NCI-H1694 treated with DMSO at 0.1 percent for 48 hours (cell line): ENCODE measurements at places on chromosomes 5 and 9.
A peak's percentile ranks its signal among the peaks of the same experiment; 100 is the strongest.

DNA sequence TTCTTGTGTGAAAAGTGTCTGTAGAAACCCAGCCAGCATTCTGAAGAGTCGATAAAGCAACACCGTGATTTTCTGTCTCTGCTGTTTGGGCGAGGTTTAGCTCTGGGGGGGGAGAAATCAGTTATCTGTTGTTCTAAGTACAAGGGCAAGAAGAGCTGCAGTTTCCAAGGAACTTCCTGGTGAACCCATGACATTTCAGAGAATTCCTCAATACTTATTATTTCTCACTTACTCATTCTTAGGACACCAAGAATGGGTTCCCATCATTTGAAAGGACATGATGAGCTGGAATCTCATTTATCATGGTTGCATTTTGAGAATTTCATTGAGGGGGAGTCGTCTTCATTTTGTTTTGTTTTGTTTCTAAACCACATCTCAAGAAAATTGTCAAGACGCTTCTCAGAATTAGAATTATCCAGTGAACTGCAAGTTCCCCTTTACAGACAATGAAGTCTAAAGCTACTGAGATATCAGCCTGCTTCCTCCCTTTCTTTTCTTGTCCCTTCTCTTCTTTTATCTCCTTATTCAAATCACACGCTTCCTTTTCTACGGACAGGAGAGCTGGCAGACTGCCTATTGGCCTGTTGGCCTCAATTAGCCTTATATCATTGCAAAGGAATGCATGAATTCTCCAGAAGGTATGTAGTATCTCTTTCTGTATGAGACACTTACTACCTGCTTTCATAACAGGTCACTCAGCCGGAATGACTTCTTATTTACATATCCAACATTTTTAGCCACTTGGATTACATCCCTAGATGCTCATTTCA is 53.7 kb downstream of the ZNF462 start:
- no peak for DNase-seq

DNA sequence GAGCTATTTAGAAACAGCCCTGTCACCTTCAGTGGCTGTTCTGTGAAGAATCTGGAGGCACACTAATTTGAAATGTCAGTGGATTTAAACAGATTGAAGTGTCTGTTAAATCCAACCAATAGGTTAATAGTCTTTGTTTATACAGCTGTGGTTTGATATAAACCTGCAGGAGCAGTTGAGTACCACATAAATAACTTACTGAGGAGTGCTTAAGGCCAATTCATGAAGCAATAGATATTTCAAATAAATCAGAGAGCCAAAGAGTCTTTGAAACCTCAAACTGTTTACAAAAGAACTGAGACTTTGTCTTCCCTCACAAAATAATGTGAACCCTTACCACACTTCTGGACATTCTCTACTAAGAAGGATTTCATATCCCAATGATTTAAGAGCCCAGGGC is 111.9 kb downstream of the FEM1C start:
- DNase-seq: no peak

GRCh38 chr9:104977168-104977567 is 49.2 kb upstream of the ABCA1 start:
- no peak for DNase-seq

GRCh38 chr5:107565791-107566767 is 104.7 kb downstream of the EFNA5 start:
- no peak for DNase-seq

DNA sequence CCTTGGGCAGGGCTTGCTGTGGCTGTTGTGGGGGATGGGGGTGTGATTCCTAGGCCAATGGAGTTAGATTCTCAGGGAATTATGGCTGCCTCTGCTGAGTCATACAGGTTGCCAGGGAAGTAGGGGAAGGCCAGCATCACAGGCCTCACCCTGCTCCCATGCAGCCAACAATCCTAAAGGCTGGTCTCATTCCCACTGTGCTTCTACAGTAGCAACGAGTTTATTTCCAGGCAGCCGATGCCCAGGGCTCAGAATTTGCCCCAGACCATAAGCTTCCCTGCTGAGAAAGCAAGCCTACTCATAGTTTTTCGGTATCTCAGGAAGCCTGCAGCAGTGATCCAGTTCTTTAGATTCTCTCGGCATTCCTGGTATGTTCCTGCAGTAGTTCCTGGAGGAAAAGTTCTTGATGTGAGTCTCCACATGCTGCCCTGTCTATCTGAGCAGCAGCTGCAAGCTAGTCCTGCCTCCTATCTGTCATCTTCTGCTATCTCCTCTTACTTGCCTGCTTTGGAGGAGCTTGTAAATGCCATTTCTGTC is 59.3 kb upstream of the SELENOP start:
- no peak for DNase-seq

GRCh38 chr5:71740015-71740753 is 21.1 kb downstream of the CARTPT start:
- no peak for DNase-seq

DNA sequence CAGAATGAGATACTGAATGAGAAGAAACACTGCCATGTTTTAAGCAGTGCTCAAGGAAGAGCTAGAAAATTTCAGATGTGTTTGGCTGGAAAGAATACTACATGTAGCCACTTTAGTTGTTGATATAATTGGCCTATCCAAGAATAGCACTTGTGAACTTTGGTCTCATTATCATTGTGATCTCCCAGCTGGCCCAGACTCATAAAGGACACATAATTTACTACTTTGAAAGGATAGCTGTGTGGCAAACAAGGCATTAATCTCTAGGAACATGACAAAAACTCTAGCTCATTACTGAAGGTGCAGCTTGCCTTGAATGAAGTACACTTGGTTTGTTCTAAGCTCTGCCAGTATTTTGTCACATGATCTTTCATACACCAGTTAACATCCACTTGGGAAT is 356.3 kb downstream of the CSNK1G3 start:
- no peak for DNase-seq

DNA sequence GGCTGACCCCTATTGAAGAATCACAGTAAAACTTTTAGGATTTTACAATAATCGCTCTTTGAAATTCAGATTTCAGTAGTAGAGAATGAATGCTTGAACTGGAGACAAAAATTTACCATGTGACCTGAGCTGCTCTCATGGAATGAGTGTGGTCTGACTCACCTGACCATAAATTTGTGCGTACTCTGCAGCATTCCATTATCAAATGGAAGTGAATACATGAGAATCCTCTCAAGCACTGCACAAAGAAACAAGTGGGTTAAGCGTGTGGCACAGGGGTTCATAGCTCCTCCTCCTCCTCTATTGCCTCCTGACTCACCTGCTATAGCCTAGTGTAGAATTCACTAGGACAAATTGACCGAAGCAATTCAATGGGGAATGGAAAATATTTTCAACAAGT is 269.8 kb upstream of the CDH9 start:
- DNase-seq: no peak

DNA sequence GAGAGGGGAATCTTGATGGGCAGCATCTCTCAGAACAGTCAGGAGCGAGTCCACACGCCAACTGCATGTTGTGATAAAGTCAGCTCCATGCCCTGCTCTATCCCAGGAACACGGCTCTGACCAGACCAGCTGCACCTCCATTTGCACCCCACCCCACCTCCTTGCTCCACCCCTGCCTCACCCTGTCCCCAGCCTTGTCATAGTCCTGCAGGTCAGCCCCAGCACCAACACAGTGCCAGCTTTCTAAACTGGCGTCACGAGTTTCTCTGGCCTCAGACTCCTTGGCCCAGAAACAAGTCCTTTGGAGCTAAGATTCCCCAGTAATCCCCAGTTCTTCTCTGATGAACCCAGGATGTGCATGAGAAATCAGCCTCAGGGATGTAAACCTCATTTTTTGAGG is 23.5 kb downstream of the GGTA1 start:
- DNase-seq: no peak

GRCh38 chr5:37975531-37975930 is 135.7 kb upstream of the GDNF start:
- DNase-seq: no peak

GRCh38 chr5:140393738-140394137 is 7.9 kb upstream of the ANKHD1 start:
- DNase-seq: no peak

GRCh38 chr9:127941062-127941960 is 3.7 kb upstream of the DPM2 start:
- no peak for DNase-seq

DNA sequence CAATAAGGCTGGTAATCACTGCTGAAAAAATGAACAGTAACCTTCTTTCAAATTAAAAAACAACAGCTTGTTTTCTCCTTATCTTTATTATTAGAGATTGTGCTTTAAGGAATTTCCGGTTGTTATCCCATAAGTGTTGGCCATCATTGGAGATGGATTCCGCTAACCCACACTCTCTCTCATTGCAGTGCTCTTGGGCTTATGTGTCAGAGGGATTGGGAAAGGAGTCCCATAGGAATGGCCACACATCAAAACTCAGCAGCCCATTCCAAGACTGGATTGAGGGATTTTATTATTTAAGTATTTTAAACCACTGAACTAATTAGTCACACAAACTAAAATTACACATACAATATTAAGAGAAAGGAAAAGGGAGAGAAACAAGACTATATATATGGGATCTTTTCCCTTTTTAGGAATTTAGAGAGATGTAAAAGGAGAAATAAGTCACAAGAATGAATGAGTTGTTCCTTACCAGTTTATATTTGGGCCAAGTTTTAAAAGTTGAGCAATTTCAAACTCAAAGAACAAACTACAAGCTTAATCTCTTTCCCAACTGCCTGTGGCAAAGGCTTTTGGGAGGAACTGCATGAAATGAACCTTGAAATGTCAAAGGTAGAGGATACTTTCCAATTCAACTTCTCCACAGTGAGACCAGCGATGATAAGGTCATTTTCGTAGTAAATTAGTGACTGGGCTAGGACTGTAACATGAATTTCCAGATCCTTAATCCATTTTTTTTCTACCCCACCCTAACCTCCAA is 2.4 kb downstream of the SPINK6 start:
- no peak for DNase-seq

- DNase-seq: no peak
Observed at GRCh38 chr5:31008231-31008630, 185.3 kb upstream of the CDH6 start.

- no peak for DNase-seq
Observed at GRCh38 chr5:87260604-87261192, 7.0 kb upstream of the RASA1 start.

- DNase-seq: no peak
Observed at GRCh38 chr5:97454015-97454414, 271.0 kb upstream of the RIOK2 start.

DNA sequence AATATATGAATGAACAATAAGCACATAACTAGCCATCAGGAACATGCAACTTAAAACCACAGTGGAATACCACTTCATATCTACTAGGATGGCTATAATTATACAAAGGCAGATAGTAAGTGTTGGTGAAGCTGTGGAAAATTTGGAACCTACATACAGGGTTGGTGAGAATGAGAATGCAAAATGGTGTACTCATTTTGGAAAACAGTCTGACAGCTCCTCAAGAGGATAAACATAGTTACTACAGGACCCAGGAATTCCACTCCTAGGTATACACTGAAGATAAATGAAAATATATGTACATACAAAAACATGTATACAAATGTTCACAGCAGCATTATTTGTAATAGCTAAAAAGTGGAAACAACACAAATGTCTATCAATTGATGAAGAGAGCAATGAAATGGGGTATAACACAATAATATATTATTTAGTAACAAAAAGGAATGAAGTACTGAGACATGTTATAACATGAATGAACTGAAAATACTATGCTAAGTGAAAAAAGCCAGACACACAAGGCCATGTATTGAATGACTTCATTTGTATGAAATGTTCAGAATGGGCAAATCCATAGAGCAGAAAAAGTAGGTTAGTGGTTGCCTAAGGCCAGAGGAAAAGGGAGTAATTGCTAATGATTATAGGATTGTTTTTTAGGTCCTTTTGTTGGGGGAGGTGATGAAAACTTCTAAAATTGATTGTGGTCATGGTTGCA is 31.2 kb upstream of the CDK5RAP2 start:
- peak; percentile 1 for DNase-seq

GRCh38 chr5:17413691-17414090 is 84.3 kb upstream of the TAF11L2 start:
- no peak for DNase-seq

DNA sequence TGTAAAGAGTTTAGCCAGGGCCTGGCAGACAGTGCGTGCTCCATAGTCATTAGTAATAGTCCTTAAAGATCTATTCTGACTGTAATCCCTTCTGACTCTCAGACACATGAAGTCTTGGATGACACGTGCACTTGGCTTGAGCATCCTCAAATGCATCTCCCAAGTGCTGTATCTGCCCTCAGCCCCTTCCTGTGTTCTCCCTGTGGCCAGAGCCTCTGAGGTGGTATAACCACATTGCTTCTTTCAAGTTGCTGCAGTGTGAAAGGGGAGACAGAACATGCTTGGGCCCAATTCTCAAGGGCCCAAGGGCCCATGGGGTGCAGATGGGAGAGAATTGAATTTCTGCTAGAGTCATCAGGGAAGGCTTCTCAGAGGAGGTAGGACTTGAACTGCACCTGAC is 30.1 kb upstream of the HAND1 start:
- no peak for DNase-seq

DNA sequence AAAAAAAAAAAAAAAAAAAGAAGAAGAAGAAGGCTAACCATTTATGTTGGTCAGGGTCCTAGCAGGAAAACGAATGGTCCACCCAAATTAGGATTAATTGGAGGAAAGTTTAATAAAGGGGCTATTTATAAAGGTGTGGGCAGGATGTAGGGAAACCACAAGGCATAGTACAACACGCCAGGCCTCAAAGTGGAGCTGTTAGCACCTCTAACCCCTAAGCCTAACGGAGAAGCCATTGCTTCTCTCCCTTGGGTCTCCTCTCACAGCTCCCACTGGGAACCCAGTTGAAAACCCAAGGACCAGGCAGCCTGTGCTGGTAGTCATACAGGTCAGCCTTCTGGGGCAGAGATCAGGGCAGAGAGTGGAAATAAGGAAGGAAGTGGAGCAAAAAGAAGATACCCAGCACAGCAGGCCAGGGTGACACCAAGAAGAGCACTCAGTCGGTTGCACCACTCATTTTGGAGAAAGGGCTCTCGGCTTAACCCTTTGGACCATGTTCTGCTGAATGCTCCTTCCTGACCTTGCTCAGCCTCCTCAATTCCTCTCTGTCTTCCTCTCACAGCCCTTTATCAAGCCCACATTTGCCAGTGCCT is 8.8 kb upstream of the GLIPR2 start:
- DNase-seq: no peak

- DNase-seq: no peak
Observed at GRCh38 chr9:11011696-11012095, 398.9 kb upstream of the PTPRD start.

DNA sequence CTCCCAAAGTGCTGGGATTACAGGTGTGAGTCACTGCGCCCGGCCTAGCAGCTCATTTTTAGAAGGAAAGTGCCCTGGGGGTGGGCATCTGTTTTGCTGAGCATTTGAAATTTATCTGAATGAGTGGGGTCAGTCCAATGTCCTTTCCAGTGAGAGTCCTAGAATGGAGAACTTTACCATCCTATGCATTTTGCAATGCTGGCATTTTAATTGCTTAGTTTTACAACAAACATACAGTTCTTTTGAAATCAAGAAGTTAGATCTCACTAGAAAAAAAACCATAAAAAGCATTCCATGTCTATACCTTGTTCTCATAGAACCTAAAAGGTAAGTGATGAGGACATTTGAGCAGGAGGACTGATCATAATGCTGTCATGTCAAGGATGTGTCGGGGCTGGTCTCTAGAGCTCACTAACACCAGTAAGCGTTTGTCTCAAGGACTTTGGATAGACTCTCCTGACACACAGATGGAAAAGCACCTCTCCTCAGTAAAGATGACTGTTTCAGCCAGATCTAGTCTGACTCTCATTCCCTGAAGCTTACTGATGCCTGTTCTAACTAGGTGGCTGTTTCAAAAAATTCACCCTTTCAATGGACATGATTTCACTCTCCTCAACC is 83.9 kb downstream of the DCP2 start:
- DNase-seq: no peak
